ENCODE measurements at places on chromosomes 6 and 20. TPM values are rescaled to one million over a fixed set of nuclear protein-coding genes. Genes with fewer than 3 reads are reported as not detected.

RREB1 gene
- total RNA-seq, result 7.0 TPM

WFDC10B gene
- not detected for total RNA-seq

ANKRD66 gene
- total RNA-seq, result not detected

PAQR8 gene
- total RNA-seq, result 4.1 TPM

SFT2D1 gene
- 47.1 TPM for total RNA-seq

VWA7 gene
- total RNA-seq, result 0.34 TPM

PRIM2 gene
- 103 TPM for total RNA-seq

SLC17A9 gene
- total RNA-seq, result 0.91 TPM

TCF21 gene
- not detected for total RNA-seq

CENPQ gene
- total RNA-seq, result 21.5 TPM

BTNL2 gene
- total RNA-seq, result not detected

TEAD3 gene
- total RNA-seq, result 7.3 TPM

TNXB gene
- 0.11 TPM for total RNA-seq

MATN4 gene
- total RNA-seq, result not detected

REM1 gene
- not detected for total RNA-seq

PRDM13 gene
- total RNA-seq, result 3.4 TPM

Data from Daoy (cell line).